SJSA1 (cell line): ENCODE measurements at places on chromosomes 16 and 17. TPM values are rescaled to one million over a fixed set of nuclear protein-coding genes. Genes with fewer than 3 reads are reported as not detected.

The CPHXL2 gene
- total RNA-seq, result not detected in 2 replicates

The PIEZO1 gene
- 142 and 181 TPM in 2 replicates for total RNA-seq

The RNU2-1 gene
- not detected in 2 replicates for total RNA-seq

DNA sequence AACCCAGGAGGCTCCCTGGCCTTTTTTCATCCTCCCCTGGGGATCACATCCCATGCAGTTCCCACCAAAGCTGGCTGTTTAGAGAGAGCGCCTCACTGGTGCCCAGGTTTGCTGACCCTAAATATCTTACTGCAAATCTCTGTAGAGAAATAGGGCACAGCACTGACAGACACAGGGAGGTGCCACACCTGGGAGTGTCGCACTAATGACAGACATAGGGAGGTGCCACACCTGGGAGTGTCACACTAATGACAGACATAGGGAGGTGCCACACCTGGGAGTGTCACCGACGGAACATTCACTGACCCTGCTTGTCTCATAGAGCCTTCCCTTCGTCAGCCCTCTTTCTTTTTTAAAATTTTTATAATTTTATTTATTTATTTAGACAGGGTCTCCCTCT lies 25.6 kb downstream of the UNK start:
- H3K4me1 ChIP-seq, result peaks cover 8% of the 10 kb centered on the region
- DNase-seq, result no peak

The KCNJ12 gene
- total RNA-seq, result not detected in 2 replicates

DNA sequence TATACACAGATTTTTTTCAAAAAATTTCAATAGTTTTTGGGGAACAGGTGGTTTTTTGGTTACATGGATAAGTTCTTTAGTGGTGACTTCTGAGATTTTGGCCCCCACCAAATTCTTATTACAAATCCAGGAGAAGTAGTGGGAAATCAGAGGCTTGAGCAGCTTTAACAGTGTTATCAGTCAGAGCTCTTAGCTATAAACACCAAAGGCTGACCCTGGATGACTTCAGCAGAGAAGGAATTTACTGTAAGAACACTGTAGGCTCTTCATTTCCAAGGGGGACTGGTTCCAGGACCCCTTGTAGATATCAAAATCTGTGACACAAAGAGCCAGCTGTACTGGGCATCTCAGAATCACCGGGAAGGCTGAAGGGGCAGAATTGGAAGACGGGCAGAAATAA lies 17.8 kb downstream of the MPHOSPH6 start:
- DNase-seq, result no peak
- H3K4me3 ChIP-seq, result no peak overlapping the region
- H3K36me3 ChIP-seq, result peaks cover 32% of the 10 kb centered on the region
- H3K4me1 ChIP-seq, result no peaks in the 10 kb centered on the region
- H3K27me3 ChIP-seq, result no peaks in the 10 kb centered on the region

DNA sequence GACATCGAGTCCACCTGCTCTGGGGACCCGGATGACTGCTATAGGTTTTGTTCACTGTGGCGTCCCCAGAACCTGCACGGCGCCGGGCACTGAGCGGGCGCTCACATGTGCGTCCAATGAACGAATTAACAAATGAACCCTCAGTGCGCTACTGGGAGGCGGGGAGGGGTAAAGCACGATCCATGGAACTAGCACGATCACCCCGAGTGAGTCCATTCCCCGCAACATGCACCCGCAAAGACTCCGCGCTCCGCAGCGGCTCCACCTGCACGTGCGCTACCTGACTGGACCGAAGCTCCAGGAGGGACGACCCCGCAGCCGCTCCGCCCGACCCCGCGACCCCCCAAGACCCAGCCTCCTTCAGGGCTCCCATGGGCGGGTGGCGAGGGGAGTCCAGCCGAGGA lies 491 bp downstream of the TRAP1 start:
- H3K4me1 ChIP-seq, result peaks cover 13% of the 10 kb centered on the region
- H3K27ac ChIP-seq, result peak overlapping the region; percentile 84
- DNase-seq, result no peak
- H3K4me3 ChIP-seq, result peak overlapping the region; percentile 96
- H3K27me3 ChIP-seq, result no peaks in the 10 kb centered on the region

The TEFM gene
- 11.7 and 14.1 TPM in 2 replicates for total RNA-seq

- H3K4me1 ChIP-seq, result no peaks in the 10 kb centered on the region
- no peaks in the 10 kb centered on the region for H3K36me3 ChIP-seq
- no peak overlapping the region for H3K27ac ChIP-seq
- DNase-seq, result no peak
- no peaks in the 10 kb centered on the region for H3K27me3 ChIP-seq
These were observed 44.5 kb upstream of the SMPD3 start for GRCh38 chr16:68492543-68493411.

DNA sequence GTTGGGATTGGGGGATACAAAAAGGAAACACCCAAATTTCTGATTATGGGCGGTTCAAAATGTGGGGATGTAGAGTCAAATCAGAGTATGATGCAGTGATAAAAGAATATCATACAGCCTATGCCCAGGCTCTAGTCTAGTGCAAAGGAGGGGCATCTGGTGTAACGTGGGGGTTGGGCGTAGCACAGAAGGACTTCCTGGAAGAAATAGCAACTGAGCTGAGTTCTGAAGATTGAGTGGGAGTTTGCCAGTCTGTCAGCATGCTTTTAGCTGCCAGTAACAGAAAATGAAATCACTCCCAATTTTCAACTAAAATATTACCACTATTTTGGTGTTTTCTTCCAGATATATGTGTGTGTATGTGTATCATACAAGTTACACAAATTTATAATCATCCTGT lies 196.9 kb downstream of the SPECC1 start:
- H3K36me3 ChIP-seq, result peaks cover 31% of the 10 kb centered on the region
- H3K4me1 ChIP-seq, result peaks cover 47% of the 10 kb centered on the region
- H3K27ac ChIP-seq, result peak overlapping the region; percentile 40; the same call in 1 of the 2 replicates
- H3K4me3 ChIP-seq, result no peak overlapping the region
- no peaks in the 10 kb centered on the region for H3K27me3 ChIP-seq
- peak; percentile 33 for DNase-seq

The TMEM106A gene
- total RNA-seq, result 3.9 and 6.2 TPM in 2 replicates

- DNase-seq, result no peak
- no peak overlapping the region for H3K27ac ChIP-seq
- no peak overlapping the region for H3K4me3 ChIP-seq
- no peaks in the 10 kb centered on the region for H3K4me1 ChIP-seq
These were observed 8.7 kb upstream of the GINS2 start for GRCh38 chr16:85697431-85697830.

DNA sequence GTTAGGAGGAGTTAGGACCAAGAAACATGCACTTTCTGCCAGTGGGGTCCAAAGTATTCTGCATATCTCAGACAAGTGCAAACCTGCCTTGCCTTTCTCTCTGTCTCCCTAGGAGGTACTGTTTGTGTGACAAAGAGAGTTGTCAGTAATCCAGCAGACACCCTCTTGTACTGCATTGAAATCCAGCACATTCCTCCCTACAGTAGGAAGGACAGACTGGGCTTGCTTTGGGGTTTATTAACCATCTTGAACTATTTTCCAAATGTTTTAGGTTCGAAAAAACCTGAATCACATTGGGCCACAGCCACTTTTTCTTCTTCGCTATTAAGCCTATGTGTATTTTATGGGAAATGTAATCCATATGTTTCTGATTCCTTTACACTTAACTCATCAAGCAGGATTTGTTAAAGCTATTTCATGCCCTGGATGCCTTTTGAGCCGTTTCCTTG lies 204.2 kb upstream of the KCNJ16 start:
- peaks cover 40% of the 10 kb centered on the region for H3K4me1 ChIP-seq
- H3K27me3 ChIP-seq, result no peaks in the 10 kb centered on the region
- no peak overlapping the region for H3K4me3 ChIP-seq
- peak overlapping the region; percentile 71 for H3K27ac ChIP-seq
- DNase-seq, result peak; percentile 73

The MYLK3 gene
- total RNA-seq, result 0.13 TPM in 1 of 2 replicates, not detected in the other

DNA sequence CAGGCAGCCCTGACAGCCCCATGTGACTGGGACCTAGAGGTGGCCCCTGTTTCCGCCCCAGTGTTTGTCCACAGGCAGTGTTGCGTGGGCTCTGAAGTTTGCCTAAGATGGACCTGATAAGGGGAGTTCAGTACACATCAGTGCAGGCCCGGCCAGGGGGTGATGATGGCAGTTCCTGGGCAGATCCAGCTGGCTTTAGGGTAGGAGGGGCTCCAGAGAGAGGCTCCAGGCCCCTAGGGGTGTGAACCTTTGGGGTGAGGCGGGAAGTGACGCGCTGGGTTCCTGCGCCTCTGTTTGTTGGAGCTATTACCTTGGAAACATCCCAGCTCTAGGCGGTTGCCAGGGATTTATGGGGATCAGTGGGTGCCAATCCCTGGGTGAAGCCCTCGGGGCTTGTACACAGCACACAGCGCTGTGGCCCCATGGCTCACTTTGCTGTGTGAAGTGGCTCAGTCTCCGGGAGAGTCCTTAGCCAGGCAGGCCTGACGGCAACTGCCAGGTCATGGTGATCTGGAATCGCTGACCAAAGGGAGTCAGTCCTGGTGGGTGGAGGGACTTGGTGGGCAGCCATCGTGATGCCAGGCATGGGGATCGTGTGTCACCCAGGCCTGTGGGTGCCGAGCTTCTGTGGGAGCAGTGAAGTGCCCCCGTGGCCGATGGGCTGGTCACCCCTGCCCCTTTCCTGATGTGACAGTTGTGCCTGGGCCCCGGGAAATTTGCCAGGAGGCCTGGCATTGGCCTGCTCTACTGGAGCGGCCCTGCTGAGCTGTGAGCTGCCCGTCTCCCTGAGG lies 146.1 kb downstream of the SEC14L1 start:
- H3K27me3 ChIP-seq, result no peaks in the 10 kb centered on the region
- no peak overlapping the region for H3K4me3 ChIP-seq
- DNase-seq, result no peak
- H3K27ac ChIP-seq, result peak overlapping the region; percentile 62
- H3K4me1 ChIP-seq, result peaks cover 59% of the 10 kb centered on the region

The MYH8 gene
- 0.03 TPM in 1 of 2 replicates, not detected in the other for total RNA-seq

- H3K4me3 ChIP-seq, result no peak overlapping the region
- H3K36me3 ChIP-seq, result no peaks in the 10 kb centered on the region
- no peak overlapping the region for H3K27ac ChIP-seq
- peaks cover 70% of the 10 kb centered on the region for H3K27me3 ChIP-seq
- peak; percentile 55 for DNase-seq
These were observed 79.0 kb downstream of the RPA1 start for GRCh38 chr17:1908699-1909309.

DNA sequence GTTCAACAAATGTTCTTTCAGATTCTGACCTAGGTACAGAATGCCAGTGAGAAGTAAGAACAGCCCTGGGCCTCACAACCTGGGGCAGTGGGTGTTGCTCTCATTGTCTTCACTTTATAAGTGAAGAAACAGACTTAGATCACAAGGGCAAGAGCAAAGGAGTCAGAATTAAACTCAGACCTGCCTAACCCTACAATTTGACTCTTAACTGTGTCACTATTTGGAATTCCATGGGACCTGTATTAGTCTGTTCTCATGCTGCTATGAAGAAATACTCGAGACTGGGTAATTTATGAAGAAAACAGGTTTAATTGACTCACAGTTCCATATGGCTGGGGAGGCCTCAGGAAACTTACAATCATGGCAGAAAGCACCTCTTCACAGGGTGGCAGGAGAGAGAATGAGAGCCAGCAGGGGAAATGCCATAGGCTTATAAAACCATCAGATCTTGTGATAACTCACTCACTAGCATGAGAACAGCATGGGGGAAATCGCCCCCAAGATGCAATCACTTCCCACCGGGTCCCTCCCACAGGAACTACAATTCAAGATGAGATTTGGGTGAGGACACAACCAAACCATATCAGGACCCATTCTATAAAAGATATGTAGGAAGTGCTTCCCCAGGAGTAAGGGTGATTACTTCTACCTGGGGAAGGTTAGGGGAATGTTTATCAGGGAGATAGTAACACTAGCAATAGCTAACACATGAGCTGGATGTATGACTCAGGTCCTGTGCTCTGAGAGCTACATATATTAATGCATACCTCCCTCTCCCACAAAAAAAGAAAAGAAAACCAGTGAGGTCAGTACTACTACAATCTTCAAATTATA lies 270.1 kb downstream of the SOX9 start:
- no peaks in the 10 kb centered on the region for H3K27me3 ChIP-seq
- H3K36me3 ChIP-seq, result no peaks in the 10 kb centered on the region
- no peak overlapping the region for H3K4me3 ChIP-seq
- DNase-seq, result peak; percentile 78

DNA sequence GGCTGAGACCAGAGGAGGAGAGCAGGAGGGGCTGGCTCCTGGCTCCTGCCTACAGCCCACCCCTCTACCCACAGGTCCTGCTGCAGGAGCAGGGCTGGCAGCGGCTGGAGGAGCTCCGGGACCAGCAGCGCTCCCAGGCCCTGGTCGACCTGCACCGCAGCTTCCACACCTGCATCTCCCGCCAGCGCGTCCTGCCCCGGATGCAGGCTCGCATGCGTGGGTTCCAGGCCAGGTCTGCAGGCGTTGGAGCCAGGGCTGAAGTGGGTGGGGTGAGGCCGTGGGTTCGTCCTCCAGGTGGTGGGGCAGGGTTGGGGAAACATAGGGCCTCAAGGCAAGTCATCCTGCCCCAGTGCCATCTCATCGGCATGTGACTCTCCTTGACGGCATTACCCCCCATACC lies 18.2 kb downstream of the MYO15B start:
- no peak overlapping the region for H3K27ac ChIP-seq
- no peak for DNase-seq
- no peak overlapping the region for H3K4me3 ChIP-seq
- H3K27me3 ChIP-seq, result no peaks in the 10 kb centered on the region
- H3K36me3 ChIP-seq, result no peaks in the 10 kb centered on the region
- H3K4me1 ChIP-seq, result no peaks in the 10 kb centered on the region

DNA sequence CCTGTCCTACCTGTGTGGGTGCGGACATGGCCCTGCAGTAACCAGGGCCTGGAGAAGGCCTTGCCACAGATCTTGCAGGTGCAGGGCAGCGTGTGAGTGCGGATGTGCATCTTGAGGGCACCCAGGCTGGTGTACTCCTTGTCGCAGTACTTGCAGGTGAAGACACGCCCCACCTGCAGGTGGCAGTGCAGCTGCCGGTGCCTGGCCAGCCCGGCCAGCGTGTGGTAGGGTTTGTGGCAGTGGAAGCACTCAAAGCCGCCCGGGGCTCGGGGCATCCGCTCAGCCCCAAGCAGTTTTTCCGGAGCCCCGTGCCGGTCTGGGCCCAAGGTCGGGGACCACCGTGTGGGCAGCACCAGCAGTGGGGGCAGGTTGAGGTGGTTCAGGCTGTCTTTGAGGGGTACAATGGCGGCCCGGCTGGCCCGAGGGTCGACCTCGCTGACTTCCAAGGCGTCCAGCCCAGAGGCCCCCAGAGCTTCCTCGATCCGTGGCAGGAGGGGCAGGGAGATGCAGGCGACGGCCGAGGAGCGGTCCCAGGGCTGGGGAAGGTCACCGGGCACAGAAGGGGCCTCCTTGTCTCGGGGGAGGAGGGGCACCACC lies 5.1 kb downstream of the SNAI3 start:
- peaks cover 15% of the 10 kb centered on the region for H3K27me3 ChIP-seq
- no peaks in the 10 kb centered on the region for H3K36me3 ChIP-seq
- H3K4me3 ChIP-seq, result no peak overlapping the region
- no peak overlapping the region for H3K27ac ChIP-seq
- peak; percentile 45 for DNase-seq

The STXBP4 gene
- total RNA-seq, result 29.1 and 29.2 TPM in 2 replicates

The POLR3E gene
- 29.2 and 29.3 TPM in 2 replicates for total RNA-seq
